ENCODE measurements at places on chromosomes 5 and 9. TPM values are rescaled to one million over a fixed set of nuclear protein-coding genes. Genes with fewer than 3 reads are reported as not detected.

PCDHB5 gene
- 0.64 TPM for total RNA-seq

IFNA21 gene
- total RNA-seq, result not detected

ADAMTS2 gene
- total RNA-seq, result not detected

SLC9A3 gene
- total RNA-seq, result 2.6 TPM

RANBP3L gene
- not detected for total RNA-seq

PLEKHG4B gene
- total RNA-seq, result 0.48 TPM

MRPS30 gene
- 78.6 TPM for total RNA-seq

UGT3A1 gene
- total RNA-seq, result 1.4 TPM

PCDHA10 gene
- total RNA-seq, result 0.48 TPM

FER gene
- total RNA-seq, result 29.4 TPM

CD72 gene
- 0.72 TPM for total RNA-seq

STK32A gene
- 0.72 TPM for total RNA-seq

NIPAL4 gene
- total RNA-seq, result 6.0 TPM

FCHO2 gene
- total RNA-seq, result 16.4 TPM

ERCC6L2 gene
- total RNA-seq, result 59.5 TPM

OTULINL gene
- 0.64 TPM for total RNA-seq

PHF24 gene
- 0.48 TPM for total RNA-seq

ASS1 gene
- total RNA-seq, result 393 TPM

PCDHGB3 gene
- 0.43 TPM for total RNA-seq

RHOBTB3 gene
- total RNA-seq, result 24.3 TPM

RETREG1 gene
- total RNA-seq, result 24.3 TPM

OSTF1 gene
- total RNA-seq, result 50.1 TPM

TOR1B gene
- total RNA-seq, result 19.4 TPM

GRIA1 gene
- not detected for total RNA-seq

NPDC1 gene
- total RNA-seq, result 9.4 TPM

FBP2 gene
- not detected for total RNA-seq

RNF224 gene
- 0.21 TPM for total RNA-seq

HMCN2 gene
- under 0.01 TPM for total RNA-seq

SMIM15 gene
- 69.9 TPM for total RNA-seq

EIF4EBP3 gene
- total RNA-seq, result 0.85 TPM

EXOC3 gene
- 30.3 TPM for total RNA-seq

SLC46A2 gene
- total RNA-seq, result not detected

ANKRD31 gene
- under 0.01 TPM for total RNA-seq

SCGB3A2 gene
- not detected for total RNA-seq

SLC6A19 gene
- not detected for total RNA-seq

TNFSF8 gene
- not detected for total RNA-seq

HTR1A gene
- total RNA-seq, result not detected

ENTREP1 gene
- total RNA-seq, result 0.64 TPM

All from tracheal epithelial cell (primary cell).